Stimulated activated CD4-positive, alpha-beta T cell treated with anti-CD3 and anti-CD28 coated beads, Interleukin-15, amount 100 ng/mL, for 1 hour (primary cell): ENCODE measurements at places on chromosomes 3 and 15.

- DNase-seq = no peak
Measured at GRCh38 chr3:82627733-82628132, 866.3 kb upstream of the GBE1 start.

DNA sequence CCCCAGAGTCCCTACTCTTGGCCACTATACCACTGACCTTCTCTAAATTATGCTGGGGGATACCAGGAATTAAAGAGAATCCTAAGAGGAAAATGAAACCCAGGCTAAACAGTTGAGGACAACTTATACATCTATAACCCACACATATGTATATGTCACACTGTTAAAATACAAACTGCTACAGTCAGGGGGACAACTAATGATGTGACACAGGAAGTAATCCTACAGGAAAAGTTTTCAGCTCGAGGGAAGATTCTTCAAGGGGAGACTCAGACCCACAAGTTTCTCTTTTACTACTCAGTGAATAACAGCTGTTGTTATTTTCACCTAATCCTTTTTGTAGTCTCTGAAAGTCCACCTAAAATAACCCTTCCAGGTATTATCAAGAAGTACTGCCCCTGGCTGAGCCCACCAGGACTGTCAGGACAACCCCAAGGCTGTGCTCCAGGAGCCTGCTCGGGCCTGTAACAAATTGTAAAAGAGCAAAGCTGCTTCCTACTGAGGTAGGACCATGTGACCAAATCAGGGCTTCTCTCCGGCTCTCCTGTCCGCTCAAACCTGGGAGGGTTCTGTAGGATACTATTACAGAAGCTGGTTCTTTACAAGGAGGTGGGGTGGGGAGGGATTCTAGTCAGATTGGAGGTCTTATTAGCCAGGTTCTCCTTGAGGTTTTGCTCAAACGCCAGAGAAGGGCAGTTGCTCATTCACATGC lies 91.6 kb downstream of the SRGAP3 start:
- DNase-seq = no peak

DNA sequence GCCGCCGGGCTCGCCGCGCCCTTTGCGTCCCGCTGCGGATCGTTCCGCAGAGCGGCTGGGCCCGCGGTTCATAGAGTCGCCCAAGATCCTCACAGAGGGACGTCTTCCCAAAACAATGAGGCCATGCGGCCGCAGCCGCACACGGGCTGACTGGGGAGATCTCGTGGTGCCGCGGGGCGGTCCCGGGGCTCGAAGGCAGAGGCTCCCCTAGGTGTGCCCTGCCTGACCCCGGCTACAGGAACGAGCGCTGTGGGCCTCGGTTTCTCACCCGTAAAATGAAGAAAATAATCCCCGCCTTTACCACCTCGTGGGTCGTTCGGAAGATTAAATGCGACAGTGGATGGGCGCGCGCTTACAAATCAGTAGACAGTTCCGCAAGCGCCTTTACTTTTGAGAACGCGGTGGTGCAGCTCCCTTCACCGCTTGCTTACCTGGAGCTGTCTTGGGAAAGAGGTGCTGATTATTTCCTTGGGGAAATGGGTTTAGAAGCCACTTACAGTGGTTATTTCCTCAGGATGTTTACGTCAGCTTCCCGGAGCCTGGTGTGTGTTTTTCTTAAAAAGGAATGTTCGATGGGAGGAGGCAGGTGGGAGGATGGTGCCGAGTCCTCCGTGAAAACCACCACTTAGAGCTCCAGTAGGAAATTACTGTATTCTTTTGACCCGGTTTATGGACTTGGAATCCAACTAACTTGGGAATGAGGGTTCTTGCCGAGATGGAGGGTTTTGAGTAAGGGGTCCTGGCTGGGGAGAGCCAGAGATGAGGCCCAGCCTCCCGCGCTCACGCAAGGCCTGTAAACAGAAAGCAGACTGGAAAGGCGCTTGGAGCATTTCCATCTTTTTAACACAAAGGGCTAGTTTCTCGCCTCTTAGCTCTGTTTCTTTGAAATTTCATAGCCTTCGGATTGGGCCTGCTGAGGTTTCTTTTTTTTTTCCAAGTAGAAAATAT lies 1.9 kb upstream of the MEX3B start:
- DNase-seq = no peak

- no peak for DNase-seq
Measured at GRCh38 chr3:153026026-153026425, 136.0 kb upstream of the RAP2B start.

GRCh38 chr3:66463054-66463631 lies 37.7 kb downstream of the LRIG1 start:
- DNase-seq = no peak

GRCh38 chr15:65655026-65655425 lies 33.3 kb downstream of the SLC24A1 start:
- no peak for DNase-seq

DNA sequence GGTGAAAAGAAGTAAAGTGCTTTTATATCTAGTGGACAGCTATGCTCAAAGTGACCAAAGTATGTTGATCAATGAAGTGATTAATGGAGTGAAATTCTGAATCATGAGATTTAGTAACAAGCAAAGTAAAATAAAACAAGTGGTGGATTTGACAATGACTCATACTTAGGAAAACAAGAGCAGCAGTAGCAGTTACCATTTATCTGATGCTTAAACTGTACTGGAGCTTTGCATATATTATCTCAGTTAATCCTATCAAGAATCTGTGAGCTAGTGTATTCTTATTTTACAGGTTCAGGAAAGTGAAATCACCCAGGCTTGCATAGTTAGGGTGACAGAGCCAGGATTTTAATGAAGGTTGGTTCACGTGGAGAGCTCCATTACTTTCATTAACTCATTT lies 50.6 kb upstream of the SPATA16 start:
- no peak for DNase-seq

DNA sequence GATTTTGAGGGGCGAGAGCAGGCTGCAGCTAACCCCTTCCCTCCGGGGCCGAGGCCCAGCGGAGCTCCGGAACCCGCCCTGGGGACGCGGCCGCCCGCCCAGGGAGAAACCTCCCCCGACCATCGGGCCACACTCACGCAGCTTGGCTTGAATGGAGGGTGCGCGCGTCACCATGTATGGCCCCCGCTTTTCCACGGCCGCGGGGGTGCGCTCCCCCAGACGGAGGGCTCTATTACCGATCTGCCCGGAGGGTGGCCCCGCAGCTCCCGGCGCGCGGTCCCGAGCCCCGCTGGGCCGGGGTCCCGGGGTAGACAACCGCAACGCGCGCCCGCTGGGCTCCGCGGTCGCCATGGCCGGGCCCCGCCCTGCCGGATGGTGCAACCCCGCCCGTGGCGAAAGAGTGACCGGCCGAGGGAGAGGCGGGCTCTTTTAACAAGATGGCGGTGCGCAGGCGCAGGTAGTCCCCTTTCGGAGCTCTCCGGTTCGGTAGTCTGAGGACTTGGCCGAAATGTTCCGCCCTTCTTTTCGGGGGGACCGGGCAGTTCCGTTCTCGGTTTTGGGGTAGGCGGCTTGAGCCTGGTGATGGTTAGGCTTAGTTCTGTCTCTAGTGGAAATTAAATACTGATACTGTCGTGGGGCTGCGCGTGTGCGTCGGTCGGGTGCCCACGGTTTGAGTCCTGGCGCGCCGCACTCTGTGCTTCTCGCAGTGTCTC lies at the start of gene FAM219B:
Gene FAM219B (minus strand): TSS at position 402 of the 713 bp plus-strand sequence. CDS start 51 bp downstream, at position 351.
- peak; percentile 59 for DNase-seq

DNA sequence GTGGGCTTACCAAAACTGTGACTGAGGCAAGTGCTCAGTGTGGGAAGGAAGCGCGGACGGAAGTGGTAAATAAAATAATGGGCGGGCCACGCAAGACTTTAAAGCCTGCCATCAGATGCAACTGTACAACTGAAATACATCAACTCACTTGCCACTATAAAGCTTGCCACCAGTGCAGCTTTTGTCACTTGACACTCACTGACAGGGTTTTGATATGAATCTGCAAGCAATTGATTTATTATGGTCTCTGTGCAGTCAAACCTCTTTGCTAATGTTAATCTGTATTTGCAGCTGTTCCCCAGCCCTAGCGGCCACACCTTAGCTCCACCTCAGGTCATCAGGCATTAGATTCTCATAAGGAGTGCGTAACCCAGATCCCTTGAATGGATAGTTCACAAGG lies 2.3 kb upstream of the GFM1 start:
- DNase-seq = no peak

- DNase-seq = no peak
Measured at GRCh38 chr3:39668420-39668819, 141.0 kb upstream of the MYRIP start.

GRCh38 chr15:41862515-41863116 lies 24.0 kb downstream of the PLA2G4B start:
- no peak for DNase-seq

- DNase-seq = no peak
Measured at GRCh38 chr3:181955566-181955965, 243.8 kb downstream of the SOX2 start.

DNA sequence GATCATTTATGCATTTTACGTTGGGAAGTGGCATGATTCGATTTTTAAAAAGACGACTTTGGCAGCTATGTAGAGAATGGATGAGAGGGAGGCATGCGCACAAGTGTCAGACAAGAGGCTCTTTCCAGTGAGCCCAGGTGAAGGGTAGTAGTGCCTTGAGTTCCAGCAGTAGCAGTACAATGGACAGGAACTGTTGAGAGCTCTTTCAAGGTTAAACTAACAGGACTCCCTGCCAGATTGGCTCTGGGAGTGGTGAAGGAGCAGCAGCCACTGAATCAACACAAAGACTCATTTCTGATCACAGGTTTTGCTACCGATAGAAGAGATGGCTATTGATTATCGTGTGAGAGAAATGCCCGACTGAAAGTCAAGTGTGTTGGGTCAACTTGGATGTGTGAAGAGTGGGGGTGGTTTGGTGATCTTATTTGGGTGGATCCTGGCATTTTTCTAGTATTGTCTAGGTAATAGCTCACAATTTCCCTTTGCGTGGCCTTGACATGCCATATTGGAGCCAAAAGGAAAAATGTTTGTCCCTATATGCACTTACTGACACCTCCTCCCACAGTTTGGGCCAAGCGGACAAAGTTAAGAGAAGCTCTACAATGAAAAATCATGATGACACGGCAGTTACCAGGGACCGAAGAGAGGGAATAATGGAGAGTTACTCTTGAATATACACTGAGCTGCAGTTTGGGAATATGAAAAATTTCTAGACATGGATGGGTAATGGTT lies 81.6 kb upstream of the MDFIC2 start:
- no peak for DNase-seq

- DNase-seq = no peak
Measured at GRCh38 chr3:190326930-190327329, 4.7 kb upstream of the CLDN1 start.

- no peak for DNase-seq
Measured at GRCh38 chr3:46695177-46695961, 1.9 kb upstream of the ALS2CL start.

DNA sequence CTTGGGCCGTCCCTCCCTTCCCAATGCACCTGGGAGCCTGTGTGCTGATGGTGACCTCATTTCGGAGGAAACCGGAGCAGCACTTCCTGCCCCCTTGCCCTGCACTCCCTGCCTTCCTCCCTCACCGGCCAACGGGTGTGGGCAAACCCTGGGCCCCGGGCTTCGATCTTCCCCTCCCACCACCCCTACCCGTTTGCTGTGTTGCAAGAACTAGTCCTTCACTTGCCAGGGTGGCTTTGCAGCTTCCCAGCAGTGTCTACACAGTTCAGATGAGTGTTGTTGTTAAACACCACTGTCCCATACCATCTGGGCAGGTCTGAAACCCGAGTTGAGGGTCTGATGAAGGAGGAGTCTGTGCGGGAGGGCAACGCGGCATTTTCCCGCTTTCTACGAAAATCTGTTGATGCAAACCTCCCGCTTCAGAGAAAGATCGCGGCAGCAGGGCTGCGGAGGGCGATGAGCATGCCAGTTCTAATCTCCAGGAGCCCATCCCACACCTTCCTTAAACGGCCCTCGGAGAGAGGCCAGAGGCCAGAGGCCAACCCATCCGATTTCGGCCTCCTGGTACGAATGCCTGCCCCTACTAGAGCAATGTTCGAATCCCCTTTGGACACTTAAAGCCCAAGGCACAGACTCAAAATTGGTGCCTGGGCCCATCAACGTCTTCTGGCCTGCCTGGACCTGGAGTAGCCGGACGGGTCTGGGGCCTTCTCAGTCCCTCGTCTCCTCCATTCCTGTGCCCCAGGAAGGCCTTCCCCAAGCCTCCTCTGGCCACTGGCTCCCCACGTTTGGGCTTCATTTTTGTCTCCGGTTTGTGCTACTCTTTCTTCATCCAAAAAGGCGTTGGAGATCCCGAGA lies 35.7 kb upstream of the POLG start:
- DNase-seq = no peak

GRCh38 chr3:186181901-186182300 lies 73.0 kb upstream of the ETV5 start:
- DNase-seq = no peak
